ENCODE measurements at places on chromosomes 4 and X.

GRCh38 chr4:86403575-86403974 lies 43.7 kb upstream of the MAPK10 start:
- no peak for DNase-seq

DNA sequence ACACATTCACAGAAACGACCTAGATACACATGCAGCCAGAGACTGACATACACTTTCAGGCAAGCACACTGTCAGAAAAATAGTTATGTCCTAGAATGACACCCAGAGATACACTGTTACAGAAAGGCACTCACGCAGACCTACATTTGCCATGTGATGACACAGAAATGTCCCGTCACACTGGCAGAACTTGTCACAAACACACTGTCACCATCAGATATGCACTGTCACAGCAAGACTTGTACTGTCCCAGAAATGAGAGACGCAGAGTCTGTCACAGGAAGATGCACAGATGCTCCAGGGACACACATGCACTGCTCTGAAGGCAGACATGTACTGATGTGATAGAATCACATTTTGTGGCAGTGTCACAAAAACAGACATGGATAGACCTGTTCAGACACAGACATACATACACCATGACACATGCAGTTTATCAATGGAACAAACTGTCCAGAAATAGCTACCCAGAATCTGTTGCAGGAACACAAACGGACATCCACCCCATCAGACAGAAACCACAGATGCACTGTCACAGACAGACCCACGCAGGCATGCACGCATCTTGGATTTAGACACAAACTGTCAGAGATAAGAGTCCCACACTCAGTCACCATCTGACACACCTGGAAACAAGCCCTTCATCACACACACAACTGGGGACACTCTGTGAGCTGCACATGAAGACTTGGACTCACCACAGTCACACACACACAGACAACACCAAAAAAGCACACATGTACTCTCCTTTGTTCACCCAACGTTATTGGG lies 1.3 kb upstream of the PIM2 start:
- DNase-seq, result peak; percentile 57

- no peak for DNase-seq
Measured at GRCh38 chr4:115054836-115055235, 58.6 kb downstream of the NDST4 start.

DNA sequence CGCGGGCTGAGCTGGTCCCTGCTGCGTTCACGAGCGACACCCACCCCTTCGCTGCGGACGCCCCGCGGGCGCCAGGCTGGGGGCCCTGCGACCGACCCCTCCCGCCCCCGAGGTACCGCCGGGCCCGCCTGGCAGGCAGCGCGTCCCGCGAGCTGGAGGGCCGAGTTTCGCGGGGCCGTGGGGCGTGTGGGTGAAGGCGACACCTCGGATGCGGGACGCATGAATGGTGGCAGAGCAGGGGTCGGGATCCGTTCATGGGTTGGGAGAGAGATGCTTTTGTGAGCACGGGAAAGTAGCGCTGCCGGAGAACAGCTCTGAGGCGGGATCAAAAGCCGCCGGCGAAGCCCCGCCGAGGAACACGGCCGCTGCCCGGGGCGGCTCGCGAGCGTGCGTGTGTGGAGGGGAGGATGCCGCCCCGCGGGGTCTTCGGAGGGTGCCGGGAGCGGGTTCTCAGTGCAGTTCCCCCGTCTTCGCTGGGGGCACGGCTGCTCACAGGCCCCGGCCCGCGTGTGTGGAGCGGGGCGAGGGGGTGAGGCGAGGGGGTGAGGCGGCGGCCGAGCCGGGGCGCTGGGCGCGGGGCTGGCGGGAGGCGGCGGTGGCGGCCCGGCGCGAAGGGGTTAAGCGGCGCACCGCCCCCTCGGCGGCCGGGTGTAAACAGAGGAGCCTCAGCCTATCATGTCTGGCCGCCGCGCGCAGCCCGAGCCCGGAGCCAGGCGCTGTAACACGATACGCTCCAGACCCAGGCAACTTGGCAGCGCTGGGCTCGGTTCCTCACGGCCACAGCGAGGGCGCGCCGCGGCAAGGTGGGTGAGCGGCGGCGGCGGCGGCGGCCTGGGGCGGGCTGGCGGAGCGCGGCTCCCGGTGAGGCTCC lies 205.3 kb downstream of the TENM3 start:
- DNase-seq, result peak; percentile 33

GRCh38 chr4:145213245-145213644 lies 32.9 kb upstream of the OTUD4 start:
- DNase-seq, result no peak

- no peak for DNase-seq
Measured at GRCh38 chr4:147782087-147782781, 50.3 kb downstream of the ARHGAP10 start.

- DNase-seq, result no peak
Measured at GRCh38 chrX:99095965-99096635, 1314.0 kb downstream of the PCDH19 start.

DNA sequence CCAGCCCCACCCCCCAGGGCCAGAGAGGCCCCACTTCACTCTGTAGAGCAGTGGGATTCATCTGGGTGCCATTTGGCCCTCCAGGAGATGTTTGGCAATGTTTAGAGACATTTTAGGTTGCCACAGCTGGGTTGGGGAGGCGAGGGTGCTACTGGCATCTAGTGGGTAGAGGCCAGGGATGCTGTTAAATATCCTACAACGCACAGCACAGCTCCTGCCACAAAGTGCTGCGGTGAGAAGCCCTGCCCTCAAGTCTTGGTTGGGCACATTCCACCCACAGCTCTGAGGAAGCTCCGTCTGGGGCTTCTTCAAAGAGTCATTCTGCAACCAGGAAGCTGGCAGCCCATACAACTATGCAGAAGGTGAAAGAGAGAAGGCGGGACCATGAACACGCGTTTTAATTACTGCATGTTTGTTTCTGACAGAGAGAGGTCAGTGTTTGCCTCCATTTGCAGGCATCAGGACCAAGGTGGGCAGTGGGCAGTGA lies 48.1 kb upstream of the FAM9C start:
- DNase-seq, result peak; percentile 93

DNA sequence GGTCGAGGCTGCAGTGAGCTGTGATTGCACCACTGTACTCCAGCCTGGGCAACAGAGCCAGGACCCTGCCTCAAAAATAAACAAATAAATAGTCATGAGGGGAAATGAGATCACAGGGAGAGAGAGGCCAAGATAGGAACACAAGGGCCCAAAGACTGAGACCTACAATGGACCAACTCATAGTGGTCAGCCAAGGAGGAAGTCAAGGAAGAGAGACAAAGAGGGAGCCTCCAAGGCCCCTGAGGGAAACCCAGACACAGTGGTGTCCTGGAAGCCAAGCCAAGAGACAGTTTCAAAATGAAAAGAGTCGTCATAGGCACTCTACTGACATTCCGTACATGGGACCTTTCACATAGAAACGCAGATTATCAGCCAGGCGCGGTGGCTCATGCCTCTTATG lies 153.3 kb downstream of the BCOR start:
- DNase-seq, result no peak

GRCh38 chr4:4787421-4787820 lies 72.0 kb upstream of the MSX1 start:
- no peak for DNase-seq

GRCh38 chr4:7933651-7934510 lies 5.8 kb downstream of the AFAP1 start:
- no peak for DNase-seq
